ENCODE measurements at places on chromosomes 12 and 14.

DNA sequence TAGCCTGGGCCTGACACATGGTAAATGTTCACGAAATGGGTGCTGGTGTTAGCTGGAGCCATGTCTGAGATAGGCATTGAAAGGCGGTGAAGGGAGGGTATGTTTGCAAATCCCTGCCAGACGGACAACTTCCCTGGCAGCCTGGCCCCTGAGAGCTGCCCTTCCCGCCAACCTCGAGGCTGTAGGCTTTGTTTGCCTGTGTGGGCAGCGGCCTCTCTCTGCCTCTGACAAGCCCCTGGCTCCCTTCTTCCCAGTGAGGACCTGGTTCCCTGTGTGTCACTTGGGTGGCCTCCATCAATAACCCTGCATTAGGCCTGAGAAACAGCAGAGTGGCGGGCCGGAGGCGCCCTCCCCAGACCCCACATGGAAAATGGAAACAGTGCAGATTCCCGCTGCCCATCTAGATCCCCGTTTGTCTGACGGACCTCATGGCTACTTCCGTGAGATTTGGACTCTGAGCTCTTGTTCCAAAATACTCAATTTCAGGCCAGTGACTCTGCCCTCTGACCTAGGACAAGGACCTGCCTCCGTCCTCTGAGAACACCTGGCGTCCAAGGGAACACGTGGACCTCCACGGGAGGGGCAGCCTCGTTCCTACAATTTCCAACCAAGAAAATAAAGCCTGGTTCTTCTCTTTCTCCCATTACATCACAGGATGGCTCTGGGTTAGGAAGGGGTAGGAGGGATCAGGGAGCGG lies 325.5 kb downstream of the DPF3 start:
- H3K36me3 ChIP-seq: no peaks in the 10 kb centered on the region
- H3K4me3 ChIP-seq: no peak overlapping the region
- no peak overlapping the region for H3K27ac ChIP-seq
- H3K4me1 ChIP-seq: peaks cover 24% of the 10 kb centered on the region
- no peaks in the 10 kb centered on the region for H3K27me3 ChIP-seq

DNA sequence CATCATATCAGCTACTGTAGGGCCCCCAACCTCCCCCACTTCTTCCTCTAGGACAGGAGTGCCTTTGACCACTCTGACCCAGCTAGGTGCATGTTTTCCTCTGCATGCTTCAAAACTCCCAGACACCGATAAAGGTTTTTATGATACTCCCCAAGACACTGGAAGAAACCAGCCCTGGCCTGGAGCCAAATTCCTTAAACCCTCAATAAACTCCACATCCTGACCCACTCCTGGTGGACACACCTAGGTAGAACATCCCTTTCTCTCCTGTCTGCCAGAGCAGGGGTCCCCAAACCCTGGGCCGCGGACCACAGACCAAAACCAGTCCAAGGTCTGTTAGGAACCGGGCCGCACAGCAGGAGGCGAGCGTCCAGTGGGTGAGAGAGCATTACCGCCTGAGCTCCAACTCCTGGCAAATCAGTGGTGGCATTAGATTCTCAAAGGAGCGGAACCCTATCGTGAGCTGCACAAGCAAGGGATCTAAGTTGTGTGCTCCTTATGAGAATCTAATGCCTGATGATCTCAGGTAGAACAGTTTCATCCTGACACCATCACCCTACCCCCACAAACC lies 49.6 kb downstream of the NT5DC3 start:
- no peaks in the 10 kb centered on the region for H3K27me3 ChIP-seq
- DNase-seq: no peak
- H3K27ac ChIP-seq: no peak overlapping the region
- no peaks in the 10 kb centered on the region for H3K4me1 ChIP-seq
- peaks cover 17% of the 10 kb centered on the region for H3K36me3 ChIP-seq
- H3K4me3 ChIP-seq: no peak overlapping the region

- peaks cover 2% of the 10 kb centered on the region for H3K36me3 ChIP-seq
- H3K4me1 ChIP-seq: no peaks in the 10 kb centered on the region
- DNase-seq: no peak
- no peaks in the 10 kb centered on the region for H3K27me3 ChIP-seq
- H3K4me3 ChIP-seq: no peak overlapping the region
- no peak overlapping the region for H3K27ac ChIP-seq
These were observed 53.9 kb downstream of the EID3 start for GRCh38 chr12:104357421-104357952.

DNA sequence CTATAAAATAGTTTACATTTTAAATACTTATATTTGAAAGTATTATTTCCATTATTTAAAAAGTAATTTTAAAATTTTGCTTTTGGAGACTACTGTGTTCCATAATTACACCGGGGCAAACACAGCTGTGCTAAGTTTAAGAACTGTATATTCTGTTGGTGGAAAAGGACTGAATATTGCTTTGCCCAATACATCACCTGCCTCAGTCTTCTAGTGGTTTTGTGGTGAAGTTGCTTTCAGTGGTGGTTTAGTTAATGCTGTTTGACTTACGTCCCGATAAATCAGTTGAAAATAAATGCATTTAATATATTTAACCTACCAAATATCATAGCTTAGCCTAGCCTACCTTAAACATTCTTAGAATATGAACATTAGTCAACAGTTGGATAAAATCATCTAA lies 23.4 kb downstream of the FBXO34 start:
- no peaks in the 10 kb centered on the region for H3K27me3 ChIP-seq
- H3K4me3 ChIP-seq: no peak overlapping the region
- peaks cover 44% of the 10 kb centered on the region for H3K4me1 ChIP-seq
- no peak overlapping the region for H3K27ac ChIP-seq
- peaks cover 12% of the 10 kb centered on the region for H3K36me3 ChIP-seq

- no peak overlapping the region for H3K4me3 ChIP-seq
- H3K36me3 ChIP-seq: no peaks in the 10 kb centered on the region
- no peak for DNase-seq
- no peaks in the 10 kb centered on the region for H3K27me3 ChIP-seq
These were observed 131.3 kb downstream of the TMTC3 start for GRCh38 chr12:88273450-88273849.

DNA sequence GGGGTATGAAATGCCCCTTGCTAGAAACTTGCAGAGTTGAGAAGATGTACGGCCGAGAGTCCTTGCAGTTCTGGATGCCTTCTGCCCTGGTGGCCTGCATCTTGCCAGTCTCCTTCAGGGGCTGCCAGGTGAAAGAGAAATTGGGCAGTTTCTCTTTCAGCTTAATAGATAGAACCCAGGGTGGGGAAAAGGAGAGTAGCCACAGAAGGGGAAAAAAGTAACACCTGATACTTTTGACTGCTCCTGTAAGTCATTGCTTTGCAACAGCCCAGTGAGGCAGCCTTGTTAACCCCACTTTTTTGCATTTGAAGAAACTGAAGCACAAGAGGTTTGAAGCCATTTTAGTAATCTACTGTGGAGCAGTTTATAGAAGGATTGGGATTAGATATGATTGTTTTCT lies 27.6 kb downstream of the TDP1 start:
- no peaks in the 10 kb centered on the region for H3K27me3 ChIP-seq
- DNase-seq: no peak
- no peak overlapping the region for H3K4me3 ChIP-seq
- no peaks in the 10 kb centered on the region for H3K4me1 ChIP-seq

DNA sequence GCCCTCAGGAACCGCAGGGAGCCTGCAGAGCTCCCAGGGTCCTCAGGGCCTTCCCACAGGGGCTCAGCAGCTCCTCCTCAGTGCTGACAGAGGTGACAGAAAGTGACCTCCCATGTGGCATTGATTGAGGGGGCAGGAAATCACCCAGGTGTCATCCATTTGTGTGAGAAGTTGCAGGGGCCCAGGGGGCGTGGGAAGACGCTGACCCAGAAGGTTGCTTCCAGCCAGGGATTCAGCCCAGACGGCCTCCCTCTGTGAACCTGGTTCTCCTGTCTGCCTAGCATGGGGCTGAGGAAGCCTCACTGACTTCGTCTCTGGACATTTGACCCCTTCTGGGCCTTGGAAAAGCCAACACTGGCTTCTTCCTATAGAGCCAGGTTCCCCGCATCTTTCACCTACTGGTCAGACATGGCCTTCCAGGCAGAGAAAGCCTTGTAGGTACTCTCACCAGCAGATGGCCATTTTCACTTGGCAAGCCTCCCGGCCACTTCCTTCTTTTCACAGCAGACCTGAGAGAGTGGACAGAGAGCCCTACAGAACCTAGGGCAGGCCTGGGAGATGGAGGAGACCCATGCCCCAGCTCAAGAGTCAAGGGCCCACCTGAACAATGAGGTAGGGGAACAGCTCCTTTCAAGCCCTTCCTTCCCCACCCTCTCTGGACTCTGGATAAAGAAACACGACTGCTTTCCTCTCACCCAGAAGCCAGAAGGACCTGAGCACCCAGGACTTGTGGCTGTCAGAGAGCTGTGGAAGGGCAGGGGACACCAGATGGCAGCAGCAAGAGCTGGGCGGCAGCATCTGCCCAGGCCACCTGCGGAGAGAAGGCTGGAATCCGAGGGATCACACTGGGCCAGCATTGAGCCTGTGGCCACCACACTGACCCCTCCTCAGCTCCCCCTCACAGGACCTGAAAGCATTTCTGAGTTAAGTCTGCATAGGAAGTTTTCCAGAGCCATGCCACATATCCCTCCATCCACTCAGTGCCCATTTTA lies 377.8 kb downstream of the DPF3 start:
- no peaks in the 10 kb centered on the region for H3K36me3 ChIP-seq
- no peak for DNase-seq
- H3K27ac ChIP-seq: no peak overlapping the region
- H3K4me1 ChIP-seq: peaks cover 8% of the 10 kb centered on the region

GRCh38 chr12:6771509-6772330 lies 600 bp upstream of the LAG3 start:
- no peak for DNase-seq
- peaks cover 29% of the 10 kb centered on the region for H3K27me3 ChIP-seq
- no peak overlapping the region for H3K4me3 ChIP-seq
- H3K4me1 ChIP-seq: peaks cover 44% of the 10 kb centered on the region
- H3K27ac ChIP-seq: peak overlapping the region; percentile 33

- H3K36me3 ChIP-seq: peaks cover 100% of the 10 kb centered on the region
- DNase-seq: no peak
- no peak overlapping the region for H3K27ac ChIP-seq
- no peaks in the 10 kb centered on the region for H3K27me3 ChIP-seq
- H3K4me1 ChIP-seq: peaks cover 4% of the 10 kb centered on the region
- H3K4me3 ChIP-seq: no peak overlapping the region
These were observed 17.8 kb downstream of the SLC48A1 start for GRCh38 chr12:47790676-47791350.

DNA sequence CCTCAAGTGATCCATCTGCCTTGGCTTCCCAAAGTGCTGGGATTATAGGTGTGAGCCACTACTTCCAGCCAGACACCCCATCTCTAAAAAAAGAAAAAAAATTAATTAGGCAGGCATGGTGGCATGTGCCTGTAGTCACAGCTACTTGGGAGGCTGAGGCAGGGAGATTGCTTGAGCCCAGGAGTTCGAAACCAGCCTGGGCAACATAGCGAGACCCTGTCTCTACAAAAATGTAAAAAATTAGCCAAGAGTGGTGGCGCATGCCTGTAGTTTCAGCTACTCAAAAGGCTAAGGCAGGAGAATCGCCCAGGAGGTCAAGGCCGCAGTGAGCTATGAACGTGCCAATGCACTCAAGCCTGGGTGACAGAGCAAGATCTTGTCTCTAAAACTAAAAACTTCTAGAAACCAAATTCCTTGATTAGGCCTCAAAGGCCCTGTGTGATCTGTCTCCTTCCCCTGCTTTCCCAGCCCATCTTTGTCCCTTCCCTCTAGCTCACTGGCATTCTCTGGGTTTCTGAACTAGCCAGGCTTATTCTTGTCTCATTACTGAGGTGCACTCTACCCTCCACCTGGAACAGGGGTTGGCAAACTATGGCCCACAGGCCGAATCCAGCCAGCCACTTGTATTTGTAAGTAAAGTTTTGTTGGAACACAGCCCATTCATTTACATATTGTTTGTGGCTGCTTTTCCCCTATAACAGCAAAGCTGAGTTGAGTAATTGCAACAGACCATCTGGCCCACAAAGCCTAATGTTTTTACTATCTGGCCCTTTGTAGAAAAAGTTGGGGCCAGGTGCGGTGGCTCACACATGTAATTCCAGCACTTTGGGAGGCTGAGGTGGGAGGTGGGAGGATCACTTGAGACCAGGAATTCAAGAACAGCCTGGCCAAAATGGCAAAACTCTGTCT lies 17.2 kb upstream of the TPCN1 start:
- H3K4me1 ChIP-seq: peaks cover 33% of the 10 kb centered on the region
- H3K27ac ChIP-seq: no peak overlapping the region
- H3K36me3 ChIP-seq: no peaks in the 10 kb centered on the region
- DNase-seq: no peak
- no peaks in the 10 kb centered on the region for H3K27me3 ChIP-seq
- no peak overlapping the region for H3K4me3 ChIP-seq

All from left ventricle myocardium inferior (tissue), 1 donor.